ENCODE measurements at places on chromosomes 6 and 20. TPM values are rescaled to one million over a fixed set of nuclear protein-coding genes. Genes with fewer than 3 reads are reported as not detected.

ABHD16B gene
- not detected for total RNA-seq

SYNE1 gene
- 80.8 TPM for total RNA-seq

LY6G6F gene
- total RNA-seq = not detected

KHDRBS2 gene
- not detected for total RNA-seq

CTCFL gene
- not detected for total RNA-seq

DNA sequence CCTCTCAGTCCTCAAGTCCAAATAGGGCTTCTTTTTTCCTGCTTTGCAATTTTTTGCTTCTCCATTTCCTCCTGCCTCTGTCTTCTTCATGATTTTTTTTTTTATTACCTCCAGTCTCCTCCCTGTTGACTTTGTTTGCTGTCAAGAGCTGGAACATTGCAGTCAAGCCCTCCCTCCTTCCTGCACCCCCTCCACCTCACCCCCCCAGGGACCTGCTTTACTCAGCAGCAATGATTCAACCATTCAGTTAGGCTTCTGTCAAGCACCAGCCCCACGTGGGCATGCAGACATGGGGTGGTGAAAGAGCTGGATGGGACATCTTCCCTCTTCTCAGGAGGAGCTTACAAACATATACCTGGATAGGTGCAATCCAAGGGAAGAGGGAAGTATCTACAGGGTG lies 142.4 kb downstream of the LRFN2 start:
- no peak for DNase-seq

GRCh38 chr6:53049415-53049814 lies 15.8 kb upstream of the FBXO9 start:
- no peak for DNase-seq

DNA sequence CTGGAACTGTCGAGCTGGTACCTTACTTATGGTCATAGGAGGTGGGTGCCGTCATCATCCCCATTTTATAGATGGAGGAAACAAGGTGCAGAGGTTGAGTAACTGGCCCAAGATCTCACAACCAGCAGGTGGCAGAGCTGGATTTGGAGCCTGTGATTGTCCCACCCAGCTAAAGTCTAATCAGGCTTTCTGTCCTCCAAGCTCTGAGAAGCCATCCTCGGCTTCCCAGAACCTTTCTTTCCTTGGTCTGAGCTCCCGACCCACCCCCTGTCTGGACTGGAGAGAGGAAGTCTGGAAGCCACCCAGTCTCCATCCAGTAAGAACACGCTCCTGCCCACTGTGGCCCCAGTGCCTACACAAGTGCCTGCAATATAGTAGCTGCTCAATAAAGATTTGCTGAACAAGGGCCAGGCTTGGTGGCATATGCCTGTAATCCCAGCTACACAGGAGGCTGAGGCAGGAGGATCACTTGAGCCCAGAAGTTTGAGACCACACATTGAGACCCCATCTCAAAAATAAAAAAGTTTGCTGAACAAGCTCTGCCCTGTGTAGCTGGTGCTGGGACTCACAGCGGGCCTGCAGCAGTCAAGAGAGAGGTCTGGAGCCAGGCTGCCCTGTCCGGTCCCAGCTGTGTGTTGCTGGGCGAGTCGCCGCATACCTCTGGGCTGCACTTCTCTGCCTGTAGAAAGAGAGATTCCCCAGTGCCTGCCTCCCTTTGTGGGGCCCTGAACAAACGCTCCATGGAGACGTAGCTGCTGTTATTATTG lies 32.5 kb upstream of the DLGAP4 start:
- no peak for DNase-seq

GRCh38 chr6:43170417-43170930 lies 595 bp upstream of the SRF start:
- DNase-seq = peak; percentile 84

- no peak for DNase-seq
Observed at GRCh38 chr20:1930165-1930564, 35.0 kb downstream of the SIRPA start.

GRCh38 chr20:40433341-40433861 lies 255.6 kb downstream of the MAFB start:
- DNase-seq = no peak

- DNase-seq = no peak
Observed at GRCh38 chr6:39217177-39217864, 12.0 kb downstream of the KCNK5 start.

DNA sequence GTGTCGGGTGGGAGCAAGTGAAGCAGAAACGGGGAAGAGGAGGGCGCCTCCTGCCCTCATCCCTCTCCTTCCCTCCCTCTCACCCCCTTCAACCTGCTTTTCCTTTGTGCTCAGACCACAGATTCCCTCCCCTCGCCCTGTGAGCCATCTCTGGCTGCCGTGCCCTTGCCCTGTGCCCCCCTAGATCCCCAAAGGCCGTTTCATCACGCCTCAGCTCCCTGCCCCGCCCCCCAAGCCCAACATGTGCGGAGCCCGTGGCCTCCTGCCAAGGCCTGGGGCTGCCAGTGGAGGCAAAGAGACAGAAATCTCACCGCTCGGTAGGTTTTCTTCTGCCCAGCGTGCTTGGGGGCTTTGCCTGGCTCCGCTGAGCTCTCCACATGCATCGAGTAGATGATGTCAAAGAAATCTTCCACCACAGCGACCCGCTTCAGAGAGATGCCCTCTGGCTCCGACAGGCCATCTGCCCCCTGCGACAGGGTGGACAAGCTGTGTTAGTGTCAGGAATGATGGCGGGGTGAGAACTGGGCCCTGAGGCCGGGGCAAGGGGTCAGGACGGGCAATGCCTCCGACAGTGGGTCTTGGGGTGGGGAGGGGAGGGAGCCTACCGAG lies 57.6 kb downstream of the NOL4L start:
- peak; percentile 54 for DNase-seq

DNA sequence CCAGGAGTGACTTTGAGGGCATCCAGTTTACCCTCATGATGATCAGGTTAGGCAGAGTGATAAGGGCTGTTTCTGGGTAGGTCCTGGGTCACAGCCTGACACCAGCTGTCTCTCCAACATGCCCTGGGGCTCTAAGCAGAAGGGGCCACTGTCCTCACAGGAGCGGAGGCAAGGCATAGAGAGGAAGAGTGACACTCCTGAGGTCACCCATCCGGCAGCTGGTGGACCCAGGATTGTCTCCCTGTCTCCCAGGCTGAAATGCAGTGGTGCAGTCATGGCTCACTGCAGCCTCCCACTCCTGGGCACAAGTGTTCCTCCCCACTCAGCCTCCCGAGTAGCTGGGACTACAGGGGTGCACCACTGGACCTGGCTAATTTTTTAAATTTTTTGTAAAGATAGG lies 12.0 kb downstream of the DLGAP4 start:
- no peak for DNase-seq
